ENCODE measurements at places on chromosomes 12 and 14.

DNA sequence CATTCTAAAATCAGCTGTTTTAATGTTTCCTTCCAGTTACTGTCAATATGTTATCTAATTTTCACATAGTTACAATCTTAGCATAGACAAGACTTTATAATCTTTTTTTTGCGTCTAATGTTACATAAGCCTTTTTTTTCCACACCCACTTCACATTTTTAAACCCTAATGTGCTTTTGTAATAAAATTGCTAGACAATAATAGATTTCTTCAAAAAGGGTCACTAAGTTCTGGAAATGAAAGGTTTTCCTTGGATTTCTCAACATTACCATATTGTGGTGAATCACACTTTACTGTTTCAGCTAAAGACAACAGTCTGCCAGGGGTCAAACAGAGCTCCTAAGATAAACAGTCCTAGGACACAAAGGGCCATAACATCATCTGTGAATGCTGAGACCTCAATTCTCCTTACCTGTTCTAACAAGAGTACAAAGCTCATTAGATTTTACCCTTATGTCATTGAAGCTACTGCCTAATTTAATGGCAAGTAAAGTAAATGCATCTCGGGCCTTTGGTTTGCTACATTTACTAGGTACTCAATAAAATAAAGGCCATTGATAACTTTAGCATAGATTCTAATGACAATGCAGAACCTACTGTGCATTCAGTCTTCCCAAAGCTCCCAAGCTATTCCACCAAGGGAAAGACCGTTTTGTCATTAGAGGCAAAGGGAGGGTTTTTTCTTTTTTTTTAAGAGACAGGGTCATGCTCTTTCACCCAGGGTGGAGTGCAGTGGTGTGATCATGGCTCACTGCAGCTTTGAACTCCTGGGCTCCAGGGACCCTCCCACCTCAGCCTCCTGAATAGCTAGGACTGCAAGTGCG, 111.2 kb upstream of the SLC38A2 start:
- DNase-seq: peak; percentile 14

GRCh38 chr14:76081642-76082041, 70.1 kb upstream of the GPATCH2L start:
- DNase-seq: no peak

GRCh38 chr12:89789862-89790261, 81.2 kb upstream of the ATP2B1 start:
- peak; percentile 72 for DNase-seq

DNA sequence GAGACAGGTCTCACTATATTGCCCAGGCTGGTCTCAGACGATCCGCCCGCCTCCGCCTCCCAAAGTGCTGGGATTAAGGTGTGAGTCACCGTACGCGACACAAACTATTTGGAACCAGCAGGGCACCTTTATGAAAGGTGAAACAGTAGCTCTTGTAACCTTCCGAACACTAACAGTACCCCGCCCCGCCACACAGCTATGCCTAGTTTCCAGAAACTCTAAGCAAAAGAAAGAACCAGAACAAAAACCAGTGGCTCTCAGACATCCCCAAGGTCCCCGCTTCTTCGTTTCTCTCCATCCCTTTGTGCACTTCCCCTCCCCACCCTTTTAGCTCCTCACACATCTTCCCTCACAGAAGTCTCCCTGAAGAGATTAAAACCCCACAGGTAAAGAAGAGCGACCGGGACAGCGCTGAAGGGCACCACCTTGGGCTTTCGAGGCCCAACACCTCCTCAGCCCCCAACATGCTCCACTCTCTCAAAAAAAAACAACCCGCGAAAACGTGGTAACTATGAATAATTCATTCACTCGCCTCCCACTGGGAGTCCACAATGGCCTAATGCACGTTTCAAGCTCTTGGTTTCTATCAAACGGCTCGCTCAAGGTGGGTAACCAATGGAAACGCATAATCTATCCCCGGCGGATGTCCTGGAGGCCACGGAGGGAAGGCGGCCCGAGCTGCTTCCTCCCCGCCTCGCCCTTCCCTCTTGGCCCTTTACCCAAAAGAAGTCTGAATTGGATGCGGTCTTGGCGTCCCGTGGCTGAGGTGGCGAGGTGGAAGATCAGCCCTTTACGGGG, 877 bp downstream of the BAG5 start:
- peak; percentile 65 for DNase-seq

- no peak for DNase-seq
Observed at GRCh38 chr12:66119229-66119869, 11.2 kb downstream of the LLPH start.

Data from KBM-7 (cell line).